ENCODE measurements at places on chromosomes 5 and 9.

GRCh38 chr9:17528859-17529258, 50.0 kb upstream of the SH3GL2 start:
- DNase-seq, result no peak

- no peak for DNase-seq
Measured at GRCh38 chr9:12930906-12931305, 156.1 kb downstream of the LURAP1L start.

DNA sequence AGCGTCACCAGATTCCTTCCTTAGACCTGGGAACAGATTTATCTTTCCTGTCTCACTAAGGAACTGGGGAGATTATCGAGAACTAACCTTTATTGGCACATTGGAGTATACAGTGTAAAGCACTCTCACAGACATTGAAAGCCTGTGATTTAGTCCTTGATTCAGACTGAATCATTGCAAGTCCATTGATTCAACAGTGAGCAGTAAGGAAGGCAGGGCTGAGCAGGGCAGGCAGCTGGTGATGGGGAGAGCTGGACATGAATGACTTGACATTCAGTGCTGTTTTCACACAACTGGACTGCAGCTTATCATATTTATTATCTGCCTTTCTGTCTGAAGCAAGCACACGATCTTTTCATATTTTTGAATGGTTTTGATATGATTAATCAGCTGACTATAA, 16.2 kb downstream of the ISOC1 start:
- DNase-seq, result no peak

DNA sequence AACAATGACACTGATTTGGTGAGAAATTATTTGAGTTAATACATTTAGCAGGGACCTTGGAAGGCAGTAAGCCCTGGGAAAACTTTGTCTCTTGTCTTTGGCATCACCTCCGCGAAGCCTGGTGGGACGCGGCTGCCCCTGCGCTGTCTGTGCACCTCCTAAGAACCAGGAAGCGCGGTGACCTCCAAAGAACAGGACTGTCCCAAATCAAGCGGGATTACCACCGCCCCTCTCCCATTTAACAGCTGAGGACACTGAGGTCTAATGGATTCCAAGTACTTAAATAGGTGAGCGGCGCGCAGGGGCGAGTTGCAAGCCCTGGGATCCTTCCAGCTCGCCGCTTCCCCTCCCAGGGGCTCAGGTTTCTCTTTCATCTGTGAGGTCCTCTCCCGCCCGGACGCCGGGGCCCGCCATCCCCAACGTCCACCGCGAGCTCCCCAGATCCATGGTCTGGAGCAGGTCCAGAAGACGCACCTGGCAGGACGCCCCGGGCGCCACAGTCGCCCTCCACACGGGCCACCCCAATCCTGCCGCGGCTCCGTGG, 432 bp downstream of the STARD4 start:
- no peak for DNase-seq

DNA sequence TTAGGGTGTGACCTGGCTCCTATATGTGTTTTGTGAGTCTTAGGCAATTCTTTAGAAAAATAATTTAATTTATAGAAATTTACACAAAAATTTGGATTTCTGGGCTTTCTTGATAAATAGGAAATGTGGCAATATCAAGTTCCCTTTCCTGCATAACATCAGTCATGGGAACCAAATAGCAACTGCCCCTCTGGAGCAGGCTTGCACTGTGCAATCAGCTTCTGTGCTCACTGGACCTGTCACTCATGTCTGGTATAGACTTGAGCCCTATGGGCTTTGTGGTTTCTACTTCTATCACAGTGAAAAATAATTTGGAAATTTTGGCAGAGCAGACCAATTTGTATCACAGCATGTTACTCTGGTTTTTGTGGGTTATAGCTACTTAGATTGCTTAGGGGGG, 131.7 kb downstream of the ADGRV1 start:
- no peak for DNase-seq

Data from iPS DF 6.9 (cell line).